Stimulated activated CD8-positive, alpha-beta memory T cell treated with anti-CD3 and anti-CD28 coated beads, Interleukin-15, amount 100 ng/mL, for 24 hours (primary cell): ENCODE measurements at places on chromosomes 4 and X.

- no peak for DNase-seq
Measured at GRCh38 chrX:147738265-147738664, 173.5 kb upstream of the FMR1 start.

DNA sequence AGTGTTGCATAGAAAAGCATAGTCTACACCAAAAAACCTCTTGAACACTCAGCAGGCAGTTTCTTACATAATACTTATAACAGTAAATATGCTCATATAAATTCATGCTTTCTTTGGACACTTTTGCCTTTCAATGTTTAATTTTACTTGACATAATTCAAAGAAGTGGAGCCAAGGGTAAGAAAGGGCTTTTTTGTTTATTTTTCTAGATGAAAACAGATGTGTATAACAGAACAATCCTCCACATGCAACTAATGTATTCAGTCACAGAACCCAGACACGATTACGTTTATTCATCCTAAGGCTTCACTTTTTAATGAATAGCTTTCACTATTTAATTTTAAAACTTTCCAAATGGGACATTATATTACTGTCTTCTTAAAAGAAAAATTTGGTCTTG is 58.0 kb upstream of the PTPN13 start:
- DNase-seq, result no peak

DNA sequence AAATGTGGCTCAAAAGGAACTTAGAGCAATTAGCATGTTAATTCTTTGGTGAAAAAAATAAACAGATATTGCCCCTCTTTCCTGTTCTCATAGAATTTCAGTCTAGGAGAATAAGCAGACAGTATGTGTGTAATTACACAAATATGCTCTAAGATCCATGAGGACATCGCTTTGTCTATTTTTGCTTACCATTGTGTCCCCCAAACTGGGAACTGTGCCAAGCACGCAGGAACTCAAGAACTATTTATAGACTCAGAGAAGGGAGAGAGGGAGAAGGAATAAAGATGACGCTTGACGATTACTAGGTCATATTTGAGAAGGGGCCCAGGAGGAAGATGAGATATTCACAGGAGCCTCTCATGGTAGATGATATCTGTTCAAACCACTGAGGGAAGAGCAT is 692.6 kb downstream of the RAB28 start:
- DNase-seq, result no peak

DNA sequence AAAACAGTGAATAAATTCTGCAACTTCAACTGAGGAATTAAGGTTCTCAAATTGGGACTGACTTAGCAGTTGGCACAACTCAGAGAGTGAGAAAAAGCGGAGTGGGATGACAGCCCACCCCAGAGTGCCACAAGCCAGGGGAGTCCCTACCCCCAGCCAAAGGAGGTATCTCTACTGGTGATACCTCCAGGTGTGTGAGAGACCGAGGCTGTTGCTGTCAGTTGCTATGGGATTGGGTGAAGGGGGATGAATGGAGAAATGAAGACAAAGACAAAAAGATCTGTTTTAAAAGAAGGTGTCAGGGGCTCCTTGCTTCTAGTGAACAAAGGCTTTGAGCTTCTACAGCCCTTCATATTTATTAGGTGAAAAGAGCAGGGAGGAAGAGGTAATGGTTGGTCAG is 71.4 kb upstream of the UGT2B10 start:
- DNase-seq, result no peak

GRCh38 chr4:139889264-139889663 is 223.6 kb downstream of the MGST2 start:
- DNase-seq, result no peak

DNA sequence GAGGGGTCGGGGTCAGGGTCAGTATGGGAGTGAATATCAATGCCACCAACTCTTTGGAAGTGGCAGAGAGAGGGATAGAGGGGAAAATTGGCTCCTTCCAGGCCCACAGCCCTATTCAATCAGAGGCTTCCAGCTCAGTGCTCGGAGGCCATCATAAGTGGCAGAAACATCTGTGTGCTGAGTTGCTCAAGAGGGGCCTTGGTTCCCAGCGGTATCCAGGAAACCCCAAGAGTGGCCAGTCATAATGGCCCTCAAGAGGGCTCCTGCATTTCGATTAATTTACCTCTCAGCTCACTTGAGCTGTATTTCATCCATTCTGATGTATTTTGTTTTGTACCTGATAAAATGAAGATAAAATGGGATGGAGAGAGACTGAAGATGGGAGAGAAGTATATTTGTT is 154.3 kb upstream of the EOLA2 start:
- DNase-seq, result no peak

DNA sequence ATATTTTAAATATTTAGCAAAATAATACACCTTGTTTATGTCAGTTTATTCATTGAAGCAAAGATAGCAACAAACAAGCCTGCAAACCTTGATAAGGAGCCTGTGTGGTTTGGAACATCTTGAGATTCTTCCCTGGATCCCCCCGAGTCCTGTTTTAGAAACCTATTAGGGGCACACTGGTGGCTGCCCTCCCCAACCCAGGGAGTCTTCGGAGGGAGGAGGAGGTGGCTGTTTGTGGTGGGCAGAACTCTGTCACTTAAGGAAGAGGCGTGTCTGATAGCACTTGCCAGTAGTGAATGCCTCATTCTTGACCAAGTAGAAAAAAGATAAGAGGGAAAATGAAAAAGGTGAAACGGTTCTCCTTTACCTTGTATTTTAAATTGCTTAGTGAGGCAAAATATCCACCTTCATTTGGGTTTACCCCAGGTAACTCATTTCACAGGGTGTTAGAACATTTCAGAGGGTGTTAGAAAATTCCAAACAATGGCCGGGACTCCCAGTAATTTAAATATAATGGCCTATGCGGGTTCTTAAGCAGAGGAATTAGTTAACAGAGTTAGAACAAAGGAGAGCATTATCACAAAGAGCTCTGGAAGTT is 10.4 kb downstream of the KIT start:
- DNase-seq, result no peak

DNA sequence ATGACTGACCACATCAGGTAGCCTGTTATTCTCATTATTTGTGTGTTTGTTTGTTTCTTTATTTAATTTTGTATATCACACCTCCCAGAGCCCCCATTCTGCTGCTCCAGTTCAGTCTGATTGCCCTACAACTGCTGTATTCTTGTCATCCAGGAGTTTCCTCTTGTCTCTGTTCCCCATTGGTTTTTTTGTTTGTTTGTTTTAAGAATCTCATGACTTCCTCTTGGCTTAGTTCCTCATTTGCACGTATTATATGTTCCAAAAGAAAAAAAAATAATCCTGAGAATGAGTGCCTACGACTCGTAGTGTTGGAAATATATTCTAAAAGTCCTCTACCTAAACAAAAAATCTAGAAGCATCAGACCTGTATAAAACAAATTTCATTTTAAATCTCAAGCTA is 142.3 kb upstream of the SLIT2 start:
- DNase-seq, result no peak

DNA sequence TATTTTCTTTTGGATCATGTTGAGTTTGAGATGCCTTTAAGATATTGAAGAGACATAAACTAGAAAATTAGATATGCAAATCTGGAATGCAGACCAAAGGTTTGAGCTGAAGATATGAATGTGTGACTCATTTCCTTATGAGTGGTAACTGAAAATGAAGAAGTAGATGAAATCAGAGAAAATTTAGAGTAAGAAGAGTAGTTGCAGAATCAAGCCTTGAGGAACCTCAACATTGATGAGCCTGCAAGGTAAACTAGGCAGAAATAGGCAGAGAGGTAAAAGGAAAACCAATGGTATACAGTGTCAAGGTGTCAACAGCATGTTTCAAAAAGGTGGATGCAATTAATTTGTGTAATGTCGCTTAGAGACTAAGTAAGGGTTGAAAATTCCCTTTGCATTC is 142.8 kb downstream of the MOSPD2 start:
- DNase-seq, result no peak

- no peak for DNase-seq
Measured at GRCh38 chrX:57313583-57314215, 27.2 kb downstream of the FAAH2 start.

DNA sequence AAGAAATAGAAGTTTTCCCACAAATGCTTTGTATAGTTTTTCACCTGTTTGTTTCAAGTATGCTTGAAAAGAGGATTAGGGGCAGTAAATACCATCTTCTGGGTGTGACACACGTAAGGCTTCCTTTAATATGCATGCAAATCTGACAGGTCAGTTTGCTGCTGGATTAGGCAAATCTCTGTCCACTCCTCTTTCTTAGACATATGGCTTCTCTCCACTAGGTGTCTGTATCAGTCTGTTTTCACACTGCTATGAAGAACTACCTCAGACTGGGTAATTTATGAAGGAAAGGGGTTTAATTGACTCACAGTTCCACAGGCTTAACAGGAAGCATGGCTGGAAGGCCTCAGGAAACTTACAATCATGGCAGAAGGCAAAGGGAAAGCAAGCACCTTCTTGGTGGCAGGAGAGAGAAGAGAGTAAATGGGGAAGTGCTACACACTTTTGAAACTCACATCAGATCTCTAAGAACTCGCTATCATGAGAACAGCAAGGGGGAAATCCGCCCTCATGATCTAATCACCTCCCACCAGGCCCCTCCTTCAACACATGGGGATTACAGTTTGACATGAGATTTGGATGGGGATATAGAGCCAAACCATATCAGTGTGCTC is 66.9 kb downstream of the TAB3 start:
- DNase-seq, result no peak

DNA sequence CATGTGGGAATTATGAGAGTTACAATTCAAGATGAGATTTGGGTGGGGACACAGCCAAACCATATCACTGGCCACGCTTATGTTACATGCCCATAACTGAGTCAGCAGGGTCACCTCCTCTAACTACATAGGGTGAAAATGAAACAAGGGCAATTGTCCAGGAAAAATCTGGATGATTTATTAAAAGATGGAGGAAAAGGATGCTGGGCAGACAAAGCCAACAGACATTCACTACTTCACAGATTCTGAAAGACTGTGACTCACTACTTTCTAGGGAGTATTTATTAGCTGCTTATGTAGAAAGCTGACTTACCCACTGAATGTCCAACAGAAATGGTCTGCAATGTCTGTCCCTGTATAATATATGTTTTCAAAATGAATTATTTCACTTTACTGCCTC is 72.4 kb downstream of the APBB2 start:
- no peak for DNase-seq

DNA sequence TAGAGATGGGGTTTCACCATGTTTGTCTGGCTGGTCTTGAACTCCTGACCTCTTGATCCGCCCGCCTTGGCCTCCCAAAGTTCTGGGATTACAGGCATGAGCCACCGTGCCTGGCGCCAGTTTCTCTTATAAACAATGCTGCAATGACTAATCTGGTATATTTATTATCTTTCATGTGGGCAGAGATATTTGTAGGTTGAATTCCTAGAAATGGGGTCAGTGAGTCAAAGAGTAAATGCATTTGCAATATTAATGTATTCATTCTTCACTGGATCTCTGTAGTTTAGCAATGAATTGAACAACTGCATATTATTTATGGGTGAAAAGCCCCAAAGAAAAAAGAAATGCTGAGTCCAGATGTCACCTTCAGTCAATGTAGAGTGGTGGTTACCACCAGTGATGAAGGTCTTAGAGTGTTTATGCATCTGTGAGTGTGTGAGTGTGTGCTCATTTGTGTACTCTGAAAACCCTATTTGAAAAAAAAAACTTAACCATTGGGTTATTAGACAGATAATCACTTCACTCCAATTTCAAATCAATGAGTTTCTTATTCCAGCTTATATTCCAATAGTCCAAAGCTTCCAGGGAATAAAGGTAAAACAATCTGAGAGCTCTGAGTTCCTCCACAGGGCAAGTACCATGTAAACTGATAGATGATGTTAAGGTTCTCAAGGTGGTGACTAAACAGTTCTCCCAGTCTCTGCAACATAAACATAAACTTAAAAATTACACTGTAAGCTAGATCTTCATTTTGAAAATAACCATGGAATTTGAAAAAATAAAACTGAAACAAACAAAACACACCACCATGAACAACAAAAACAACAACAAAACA is 22.6 kb upstream of the CD38 start:
- no peak for DNase-seq

GRCh38 chr4:38132843-38133662 is 172.9 kb downstream of the PTTG2 start:
- DNase-seq, result no peak

DNA sequence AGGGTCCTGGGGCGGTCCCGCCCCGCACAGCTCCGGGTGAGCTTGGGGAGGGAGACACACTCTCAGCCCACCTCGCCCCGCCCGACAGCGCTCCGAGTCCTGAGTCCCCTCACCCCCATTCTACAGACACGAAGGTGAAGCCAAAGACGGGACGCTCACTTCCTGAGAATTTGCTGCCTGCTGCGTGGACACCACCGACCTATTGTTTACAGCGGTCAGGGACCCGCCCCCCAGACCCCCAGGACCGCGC is 796 bp upstream of the ZNF141 start:
- DNase-seq, result no peak

DNA sequence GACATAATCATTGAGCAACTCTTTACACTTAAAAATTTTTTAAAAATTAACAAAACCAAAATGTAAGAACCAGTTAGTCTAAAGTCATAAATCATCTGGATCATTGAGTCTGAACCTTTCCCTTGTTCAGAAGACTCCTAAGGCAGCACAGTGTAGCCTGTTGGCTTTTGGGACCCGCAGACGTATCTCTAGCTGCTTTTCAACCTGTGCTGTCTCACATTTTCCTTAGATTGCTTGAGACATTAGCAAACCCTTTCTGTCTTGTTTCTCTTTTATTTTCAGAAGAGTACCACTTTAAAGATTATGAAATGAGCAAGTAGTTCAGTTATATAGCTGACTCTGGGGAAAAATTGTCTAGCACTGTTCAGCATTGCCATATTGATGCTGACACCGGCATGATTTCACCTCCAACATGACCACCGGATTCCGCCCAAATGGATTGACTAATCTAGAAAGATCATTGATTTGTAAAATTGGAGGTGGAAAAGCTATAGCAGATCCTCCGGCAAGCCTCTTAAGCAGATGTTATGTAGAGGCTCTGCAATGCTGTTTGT is 8.9 kb downstream of the TCEANC start:
- DNase-seq, result no peak

- DNase-seq, result no peak
Measured at GRCh38 chr4:56050625-56051024, 101.9 kb downstream of the CEP135 start.

DNA sequence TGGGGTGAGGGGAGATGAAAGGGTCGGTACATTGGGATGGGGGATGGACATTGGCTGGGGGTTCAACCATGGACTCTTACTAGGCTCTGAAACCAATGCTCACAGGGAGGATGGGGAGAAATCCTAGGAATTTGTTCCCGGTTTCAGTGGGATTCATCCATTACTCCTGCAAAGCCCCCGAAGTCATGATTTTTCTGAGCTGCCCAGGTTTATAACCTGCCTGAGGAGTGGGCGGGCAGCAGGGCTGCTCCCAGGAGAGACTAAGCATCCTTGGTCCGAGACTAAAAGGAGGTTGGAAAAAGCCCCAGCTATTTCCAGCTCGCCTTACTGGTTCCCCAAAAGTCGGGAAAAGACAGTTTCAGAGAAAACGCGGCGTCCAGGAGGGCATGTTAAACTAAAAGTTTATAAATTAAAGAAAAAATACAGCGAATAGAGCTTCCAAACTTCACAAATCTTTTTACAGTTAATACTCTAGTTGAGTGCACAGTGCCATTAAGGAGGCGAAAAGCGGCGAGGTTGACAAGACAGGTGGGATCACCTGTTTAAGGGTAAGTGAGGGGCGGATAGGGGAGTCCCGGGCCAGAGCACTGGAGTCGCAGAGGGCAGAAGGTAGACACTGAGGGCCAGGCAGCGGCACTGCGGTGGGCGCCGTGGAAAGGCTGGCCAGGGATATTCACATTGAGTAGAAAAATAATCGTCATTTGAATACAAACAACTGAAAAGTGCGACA is 3.7 kb downstream of the NKX3-2 start:
- no peak for DNase-seq
